ENCODE measurements at places on chromosomes 3 and 15.

GRCh38 chr3:151969026-151969642 lies 95.7 kb downstream of the SUCNR1 start:
- no peak for DNase-seq

DNA sequence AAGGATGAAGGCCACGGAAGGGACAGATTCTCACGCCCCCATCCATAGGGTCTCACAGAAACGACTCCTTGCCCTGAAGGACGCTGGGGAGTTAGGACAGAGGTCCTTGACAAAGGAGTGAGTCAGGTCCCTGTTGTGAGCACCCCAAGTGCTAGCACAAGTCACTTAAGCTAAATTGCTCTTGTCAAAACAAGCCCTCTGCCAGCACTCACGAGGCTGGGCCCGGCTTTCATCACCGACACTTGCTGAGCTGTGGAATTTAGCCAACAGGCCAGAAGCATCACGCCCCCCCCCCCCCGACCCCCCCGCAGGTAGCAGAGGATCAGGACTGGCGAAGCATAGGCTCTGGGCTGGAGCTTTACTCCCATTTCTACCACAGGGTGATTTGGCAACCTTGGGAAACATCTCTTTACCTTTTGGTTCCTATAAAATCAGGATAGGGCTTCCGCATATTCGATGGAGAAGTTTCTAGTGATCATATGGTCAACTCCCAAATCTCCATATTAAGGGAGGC lies 75.4 kb downstream of the ADCY5 start:
- DNase-seq, result no peak

DNA sequence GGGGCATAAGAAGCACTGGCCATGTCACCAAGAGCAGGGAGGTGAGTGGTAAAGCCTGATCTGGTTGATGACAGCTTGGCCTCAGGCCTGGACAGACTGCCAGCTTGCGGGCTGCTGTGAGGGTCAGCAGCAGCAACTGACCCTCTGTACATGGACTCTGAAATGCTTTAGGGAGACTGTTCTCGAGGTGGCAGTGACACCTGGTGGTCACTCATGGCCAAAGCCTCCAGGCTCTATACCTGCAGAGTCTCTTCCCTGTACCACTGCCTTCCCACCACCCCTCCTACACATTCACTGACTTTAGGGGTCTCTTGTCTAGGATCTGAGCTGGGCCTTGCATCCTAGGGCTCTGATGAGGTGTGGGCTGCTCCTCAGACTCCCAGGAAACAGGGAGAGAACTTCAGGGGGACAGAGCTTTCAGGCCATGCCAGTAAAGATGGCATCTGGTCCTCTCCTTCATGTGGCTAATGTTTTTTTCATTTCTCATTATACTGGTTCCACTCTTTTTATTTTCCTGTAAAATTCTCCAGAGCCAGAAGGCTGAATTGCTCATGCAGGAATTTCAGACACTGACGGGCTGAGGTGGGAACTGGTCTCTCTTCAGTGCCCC lies 17.2 kb upstream of the TIMP4 start:
- DNase-seq, result no peak

GRCh38 chr3:104555728-104556127 lies 811.0 kb upstream of the ALCAM start:
- DNase-seq, result no peak

- no peak for DNase-seq
Measured at GRCh38 chr15:27238209-27238608, 267.2 kb downstream of the GABRG3 start.

GRCh38 chr15:40340038-40340739 lies 550 bp downstream of the CCDC9B start:
- no peak for DNase-seq

- DNase-seq, result no peak
Measured at GRCh38 chr3:133820129-133820528, 14.5 kb downstream of the SRPRB start.

DNA sequence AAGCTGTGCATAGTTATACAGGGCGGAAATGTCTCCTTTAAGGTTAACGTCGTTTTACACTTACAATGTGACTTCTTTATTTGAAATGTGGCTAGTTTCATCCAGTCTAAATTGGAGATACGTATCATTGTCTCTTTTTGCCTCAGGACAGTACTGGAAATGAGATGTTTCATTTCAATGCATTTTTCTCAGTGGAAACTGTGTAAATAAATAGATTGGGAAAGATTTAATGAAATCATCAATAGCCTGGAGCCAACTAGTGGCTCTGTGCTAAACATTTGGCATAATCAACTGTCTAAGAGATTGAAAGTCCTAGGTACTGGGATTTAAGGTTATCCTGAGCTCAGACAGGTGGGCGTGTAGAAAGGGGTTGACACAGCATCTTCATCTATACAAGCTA lies 691.5 kb upstream of the CCDC54 start:
- no peak for DNase-seq

DNA sequence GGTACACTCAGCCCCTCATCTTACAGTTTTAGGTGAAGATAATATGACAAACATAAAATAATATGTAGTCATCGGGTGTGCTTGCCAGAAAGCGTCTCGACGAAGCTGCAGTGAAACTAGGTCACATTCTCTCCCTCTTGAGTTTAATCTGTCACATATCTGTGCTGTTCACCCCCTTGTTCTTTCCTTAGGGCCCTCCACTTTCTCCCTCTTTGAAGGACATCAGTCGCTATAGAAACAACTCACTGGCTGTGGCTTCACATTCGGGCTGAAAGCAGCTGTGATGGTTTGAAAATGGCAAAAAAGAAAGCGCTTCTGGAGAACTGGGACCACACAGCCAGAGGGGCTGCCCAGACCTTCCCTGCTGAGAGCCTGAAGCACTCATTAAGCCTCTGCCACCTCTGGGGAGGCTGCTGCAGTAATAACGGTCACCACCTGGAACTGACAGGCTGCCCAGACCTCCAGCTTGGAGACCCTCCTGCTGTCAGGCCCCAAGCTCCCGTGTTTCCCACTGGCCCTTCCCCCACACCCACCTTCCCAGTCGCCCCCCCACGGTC lies 50.3 kb downstream of the ABTB1 start:
- no peak for DNase-seq

- DNase-seq, result no peak
Measured at GRCh38 chr15:69328080-69328479, 29.4 kb downstream of the PAQR5 start.

DNA sequence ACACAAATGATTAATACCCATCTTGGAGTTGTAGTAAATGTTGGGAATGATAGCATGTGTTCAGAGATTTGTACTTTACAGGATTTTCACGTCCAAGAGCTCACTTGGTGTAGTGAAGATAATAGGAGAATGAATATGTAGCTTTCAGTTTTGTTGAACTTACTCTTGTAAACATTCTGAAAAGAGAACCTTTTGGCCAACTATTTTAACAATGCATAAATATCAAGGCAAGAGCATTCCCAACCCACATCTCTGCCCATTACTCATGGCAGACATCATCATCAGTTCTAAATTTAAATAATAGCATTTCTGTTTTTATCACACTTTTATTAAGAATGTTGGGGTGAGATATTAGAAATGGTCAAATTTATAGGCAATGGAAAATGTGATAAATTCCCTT lies 465.2 kb upstream of the TPRG1 start:
- DNase-seq, result no peak

GRCh38 chr15:63763476-63764123 lies 70.1 kb downstream of the HERC1 start:
- no peak for DNase-seq

DNA sequence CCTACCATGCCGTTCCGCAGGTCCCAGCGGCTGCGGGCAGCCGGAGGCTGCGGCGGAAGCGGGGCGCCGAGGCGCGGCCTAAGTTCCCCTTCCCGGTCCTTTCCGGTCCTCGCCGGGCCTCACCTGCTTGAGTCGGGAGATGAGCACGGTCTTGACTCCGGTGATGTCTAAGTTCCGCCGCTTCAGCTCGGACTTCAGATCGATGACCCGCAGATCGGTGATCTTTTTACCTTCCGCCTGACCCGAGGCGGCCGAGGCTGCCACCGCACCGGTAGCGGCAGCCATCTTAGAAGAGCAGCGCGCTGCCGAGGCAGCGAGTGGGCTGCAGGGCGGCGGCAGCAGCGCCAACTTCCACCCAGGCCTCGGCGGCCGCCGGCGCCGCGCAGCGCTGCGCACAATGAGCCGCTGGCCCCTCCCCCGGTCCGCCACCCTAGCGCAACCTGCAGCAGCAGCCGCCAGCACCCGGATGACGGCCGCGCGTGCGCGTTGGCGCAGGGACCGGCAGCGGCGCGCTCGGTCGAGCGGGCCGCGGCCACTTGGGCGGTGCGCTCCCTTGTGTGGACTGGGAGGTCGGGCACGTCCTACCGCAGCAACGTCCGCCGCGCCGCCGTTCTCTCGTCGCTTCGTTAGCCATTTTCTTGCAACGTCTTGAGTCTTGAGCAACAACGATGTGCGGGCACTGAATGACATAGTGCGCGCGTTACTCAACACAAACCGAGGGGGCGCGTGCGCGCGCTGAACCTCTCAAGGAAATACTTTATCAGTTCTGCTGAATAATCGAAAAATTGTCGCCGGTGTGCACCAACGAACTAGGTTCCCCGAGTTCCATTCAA lies at the start of gene SLTM:
TSS of gene SLTM (minus strand) at position 399 of the 833 bp plus-strand sequence. CDS start at position 285, 114 bp downstream.
- DNase-seq, result peak; percentile 91

- peak; percentile 27 for DNase-seq
Measured at GRCh38 chr3:108818404-108818803, 4.2 kb upstream of the TRAT1 start.

- no peak for DNase-seq
Measured at GRCh38 chr3:23161308-23161707, 41.8 kb upstream of the UBE2E2 start.

DNA sequence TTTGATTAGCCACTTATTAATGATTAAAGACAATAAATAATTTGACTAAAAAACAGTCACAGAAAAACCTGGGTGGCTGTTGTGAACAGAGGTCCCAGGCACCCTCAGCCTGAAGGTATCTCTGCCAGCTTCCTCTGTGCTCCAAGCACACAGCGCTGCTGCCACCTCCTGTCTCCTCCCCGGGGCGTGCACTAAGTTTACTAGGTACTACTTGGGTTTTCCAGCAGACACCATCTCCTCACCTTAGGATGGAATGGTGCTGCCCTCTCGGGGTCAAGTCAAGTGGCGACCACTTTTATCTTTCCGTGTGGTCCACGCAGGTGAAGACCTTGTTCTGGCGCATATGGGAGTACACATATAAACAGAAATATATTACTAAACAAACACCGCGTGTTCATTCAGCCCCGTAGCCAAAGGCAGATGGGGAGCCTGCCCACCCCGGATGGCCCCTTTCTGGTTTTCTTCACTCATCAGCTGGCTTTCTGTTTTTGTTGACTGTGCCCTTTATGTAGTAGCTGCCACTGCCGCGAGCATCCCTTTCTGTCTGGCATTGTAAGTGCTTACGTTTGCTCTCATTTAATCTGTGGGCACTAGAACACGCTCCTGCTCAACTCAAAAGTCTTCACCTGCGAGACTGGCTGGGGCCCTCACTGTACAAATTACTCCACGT lies 128.0 kb downstream of the LRIG1 start:
- DNase-seq, result no peak

GRCh38 chr3:55200906-55201305 lies 273.0 kb upstream of the LRTM1 start:
- no peak for DNase-seq

- peak; percentile 26 for DNase-seq
Measured at GRCh38 chr3:188153437-188154013, 432 bp upstream of the LPP start.

DNA sequence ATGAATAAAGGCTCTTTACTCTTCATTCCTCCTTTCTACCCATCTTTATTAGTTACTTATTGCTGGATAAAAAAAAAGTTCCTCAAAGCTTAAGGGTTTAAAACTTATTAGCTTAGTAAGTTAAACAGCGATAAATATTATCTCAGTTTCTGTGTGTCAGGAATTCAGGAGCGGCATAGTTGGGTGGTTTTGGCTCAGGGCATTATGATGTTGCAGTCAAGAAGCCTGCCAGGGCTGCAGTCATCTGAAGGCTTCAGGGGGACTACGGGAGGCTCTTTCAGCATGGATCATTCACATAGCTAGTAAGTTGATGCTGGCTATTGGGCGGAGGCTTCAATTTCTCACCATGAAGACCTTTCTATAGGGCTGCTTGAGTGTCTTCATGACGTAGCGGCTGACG lies 1.9 kb upstream of the DLG1 start:
- no peak for DNase-seq

- DNase-seq, result no peak
Measured at GRCh38 chr3:108669208-108669607, 79.7 kb downstream of the DZIP3 start.

DNA sequence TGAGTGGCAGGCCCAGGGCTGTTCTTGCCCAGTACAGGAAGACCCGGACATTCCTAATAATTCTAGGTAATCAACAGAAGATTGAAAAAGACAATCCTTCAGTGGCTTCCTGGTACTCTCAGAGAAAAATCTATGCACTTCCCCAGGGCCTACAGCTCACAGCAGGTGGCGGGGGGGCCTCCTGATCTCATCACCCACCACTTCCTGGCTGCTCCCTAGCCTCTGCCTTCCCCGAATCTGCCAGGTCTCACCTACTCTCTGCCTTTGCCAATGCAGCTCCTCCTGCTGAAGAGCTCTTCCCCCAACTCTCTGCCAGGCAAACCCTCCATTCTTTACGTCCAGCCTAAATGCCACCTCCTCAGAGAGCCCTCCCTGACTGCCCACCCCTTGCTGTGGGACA lies 37.5 kb downstream of the EHD4 start:
- DNase-seq, result peak; percentile 54

- DNase-seq, result no peak
Measured at GRCh38 chr3:169604568-169604967, 58.9 kb downstream of the MECOM start.

DNA sequence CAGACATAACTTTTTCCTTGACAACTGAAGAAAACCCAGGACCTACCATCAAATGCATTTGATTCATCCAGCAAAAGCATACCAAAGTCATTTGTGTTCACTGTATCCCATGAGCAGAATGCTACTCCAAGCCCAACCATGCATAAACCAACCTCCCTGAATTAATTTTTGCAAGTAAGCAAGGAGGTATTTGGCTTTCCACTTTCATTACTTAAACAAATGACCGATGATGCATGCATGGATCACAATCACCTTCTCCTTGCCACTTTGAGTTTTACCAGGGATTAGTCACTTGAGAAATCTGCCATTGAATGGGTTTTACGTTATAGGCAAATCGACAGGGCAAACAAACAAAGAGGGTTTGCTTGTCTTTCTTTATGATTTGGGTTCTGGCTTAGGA lies 214.8 kb downstream of the FMN1 start:
- DNase-seq, result no peak

- no peak for DNase-seq
Measured at GRCh38 chr3:96700322-96701315, 113.8 kb upstream of the EPHA6 start.

DNA sequence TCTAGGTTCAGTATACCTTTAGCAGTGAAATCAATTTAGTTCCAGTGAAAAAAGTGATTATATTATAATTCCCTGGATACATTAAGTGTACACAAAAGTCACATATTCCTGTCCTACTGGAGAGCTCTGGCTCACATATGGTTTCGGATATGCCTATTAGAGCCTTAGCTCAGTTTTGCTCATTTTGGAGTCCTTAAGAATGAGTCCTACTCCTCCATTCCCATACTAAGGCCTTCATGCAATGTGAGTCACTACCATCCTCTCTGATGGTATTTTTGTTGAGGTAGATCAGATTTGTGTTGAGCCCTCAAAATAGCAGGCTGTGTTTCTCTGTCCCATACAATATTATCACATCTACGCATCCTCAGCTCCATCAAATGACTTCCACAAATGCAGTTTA lies 294.2 kb upstream of the COL8A1 start:
- DNase-seq, result no peak
